ENCODE measurements at places on chromosomes 6 and 20. TPM values are rescaled to one million over a fixed set of nuclear protein-coding genes. Genes with fewer than 3 reads are reported as not detected.

Gene BMP6
- total RNA-seq = 0.17 TPM

Gene PAK5
- total RNA-seq = 0.07 TPM

Gene C20orf144
- total RNA-seq = 0.45 TPM

Gene PROKR2
- not detected for total RNA-seq

Gene TCP11
- not detected for total RNA-seq

Gene C6orf15
- total RNA-seq = not detected

Gene FBXO30
- 3.6 TPM for total RNA-seq

Gene LY6G6F
- total RNA-seq = not detected

Gene COX4I2
- total RNA-seq = not detected

Gene PTCHD4
- total RNA-seq = not detected

Gene UNC93A
- total RNA-seq = not detected

DNA sequence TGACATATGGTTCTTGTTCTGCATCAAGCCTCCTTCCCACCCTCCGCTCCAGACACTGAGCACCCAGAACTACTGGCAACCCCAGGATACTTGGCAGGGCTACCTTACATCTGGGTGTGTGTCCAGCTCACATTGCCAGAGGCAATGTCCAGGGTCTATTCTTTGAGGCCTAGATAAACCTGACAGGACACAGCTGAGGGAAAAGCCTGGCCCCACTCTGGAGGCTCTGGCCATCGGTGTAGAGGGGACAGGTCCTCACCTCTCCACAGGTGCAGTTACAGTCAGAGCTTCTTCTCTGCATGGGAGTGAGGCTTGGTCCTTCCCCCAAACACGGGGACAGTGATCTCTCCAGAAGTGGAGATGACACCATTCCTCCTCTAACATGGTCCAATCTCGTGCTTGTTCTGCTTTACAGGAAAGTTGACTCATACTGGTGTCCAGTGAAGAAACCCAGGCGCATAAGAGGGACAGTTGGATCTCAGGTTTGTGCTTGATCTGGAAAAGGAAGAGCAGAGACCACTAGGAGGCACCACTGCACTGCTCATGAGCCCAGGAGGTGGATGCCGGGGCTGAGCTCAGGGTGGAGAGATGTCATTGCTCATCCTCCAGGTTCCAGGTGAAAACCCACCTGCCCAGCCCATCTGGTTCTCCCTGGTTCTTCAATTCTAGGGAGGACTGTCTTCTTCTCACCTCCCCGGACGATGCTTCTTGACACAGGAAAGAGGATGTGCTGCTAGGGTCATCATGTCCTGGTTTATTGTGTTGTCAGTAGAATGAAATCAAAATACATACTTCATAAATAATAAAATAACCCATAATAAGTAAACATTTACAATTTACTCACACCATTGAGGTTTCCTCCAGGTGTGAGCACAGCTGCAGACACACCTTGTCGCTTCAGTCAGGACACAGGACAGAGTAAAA, 14.7 kb downstream of the HLA-F start:
- peak; percentile 82 for DNase-seq

DNA sequence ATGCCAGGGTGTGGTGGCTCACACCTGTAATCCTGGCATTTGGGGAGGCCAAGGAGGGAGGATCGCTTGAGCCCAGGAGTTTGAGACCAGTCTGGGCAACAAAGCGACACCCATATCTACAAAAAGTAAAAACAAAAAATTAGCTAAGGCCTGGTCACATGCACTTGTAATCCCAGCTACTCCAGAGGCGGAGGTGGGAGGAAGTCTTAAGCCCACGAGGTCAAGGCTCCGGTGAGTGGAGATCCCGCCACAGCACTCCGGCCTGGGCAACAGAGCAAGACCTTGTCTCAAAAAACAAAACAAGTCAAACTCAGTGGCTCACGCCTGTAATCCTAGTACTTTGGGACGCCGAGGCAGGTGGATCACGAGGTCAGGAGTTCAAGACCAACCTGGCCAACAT, 35.6 kb downstream of the SRSF3 start:
- no peak for DNase-seq

- DNase-seq = no peak
These were observed 68.5 kb upstream of the TENT5A start for GRCh38 chr6:81820980-81821379.

GRCh38 chr6:155088856-155089255, 93.7 kb downstream of the TIAM2 start:
- DNase-seq = no peak

DNA sequence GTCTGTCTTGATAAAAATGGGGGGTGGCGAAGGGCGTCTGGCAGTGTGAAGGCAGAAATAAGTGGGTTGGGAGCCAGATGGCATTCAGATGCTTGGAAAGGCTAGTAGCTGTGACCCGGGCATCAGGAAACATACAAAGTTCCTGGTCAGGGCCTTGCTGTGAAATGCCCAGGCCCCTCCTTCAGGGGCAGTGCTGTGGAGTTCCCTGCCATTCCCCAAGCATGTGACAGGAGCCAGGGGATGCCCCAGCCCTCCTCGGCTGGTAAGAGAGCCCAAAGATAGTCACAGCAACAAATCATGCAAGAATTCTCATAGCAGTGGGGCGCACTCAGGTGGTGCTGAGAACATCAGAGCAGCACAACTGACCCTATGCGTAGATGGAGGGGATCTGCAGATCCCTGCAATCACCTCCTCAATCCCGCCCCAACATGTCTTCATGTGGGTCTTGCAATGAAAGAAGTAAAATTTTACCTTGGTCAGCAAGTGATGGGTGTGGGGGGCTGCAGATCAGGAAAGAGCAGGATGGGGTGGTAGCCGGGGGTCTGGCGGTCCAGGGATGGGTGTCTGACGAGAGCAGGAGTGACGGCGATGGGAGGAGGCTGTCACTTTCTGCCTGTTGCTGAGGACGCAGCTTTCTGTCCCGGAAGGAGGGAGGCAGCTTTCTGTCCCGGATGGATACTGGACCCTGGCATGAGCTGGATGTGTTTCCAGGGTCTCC, 39.5 kb downstream of the SLC22A1 start:
- DNase-seq = no peak

DNA sequence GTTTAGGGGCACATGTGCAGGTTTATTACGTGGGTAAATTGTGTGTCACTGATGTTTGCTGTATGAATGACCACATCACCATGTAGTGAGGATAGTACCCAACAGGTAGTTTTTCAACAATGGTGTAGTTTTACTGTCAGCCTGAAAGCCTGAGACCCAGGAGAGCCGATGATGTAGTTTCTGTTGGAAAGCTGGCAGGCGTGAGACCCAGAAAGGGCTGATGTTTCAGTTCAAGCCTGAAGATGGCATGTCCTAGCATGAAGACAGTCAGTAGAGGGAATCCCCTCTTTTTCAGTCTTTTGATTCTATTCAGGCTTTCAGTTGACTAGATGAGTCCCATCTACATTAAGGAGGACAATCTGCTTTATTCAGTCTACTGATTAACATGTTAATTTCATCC, 96.7 kb downstream of the KLHL32 start:
- no peak for DNase-seq

GRCh38 chr20:43915211-43916072, 790 bp downstream of the TOX2 start:
- no peak for DNase-seq

DNA sequence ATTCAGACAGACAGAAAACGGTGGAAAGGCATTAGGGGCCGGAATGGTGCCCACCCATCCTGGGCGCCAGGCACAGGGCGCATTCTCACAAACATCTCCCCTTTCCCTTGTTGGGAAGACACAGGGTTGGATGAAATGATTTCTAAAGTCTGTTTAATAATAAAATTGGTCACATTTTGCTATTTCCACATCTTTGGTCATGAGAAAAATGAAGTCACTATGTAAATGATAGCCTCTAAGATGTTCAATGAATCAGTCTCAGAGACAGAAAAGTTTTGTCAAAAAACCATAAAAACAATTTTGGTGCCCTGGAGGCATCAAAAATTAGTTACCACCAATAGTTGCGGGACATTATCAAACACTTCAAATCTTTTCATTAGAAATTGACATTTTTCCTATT, 40.7 kb downstream of the PRR18 start:
- DNase-seq = no peak

GRCh38 chr20:60001108-60001507, 42.9 kb downstream of the CDH26 start:
- DNase-seq = no peak

DNA sequence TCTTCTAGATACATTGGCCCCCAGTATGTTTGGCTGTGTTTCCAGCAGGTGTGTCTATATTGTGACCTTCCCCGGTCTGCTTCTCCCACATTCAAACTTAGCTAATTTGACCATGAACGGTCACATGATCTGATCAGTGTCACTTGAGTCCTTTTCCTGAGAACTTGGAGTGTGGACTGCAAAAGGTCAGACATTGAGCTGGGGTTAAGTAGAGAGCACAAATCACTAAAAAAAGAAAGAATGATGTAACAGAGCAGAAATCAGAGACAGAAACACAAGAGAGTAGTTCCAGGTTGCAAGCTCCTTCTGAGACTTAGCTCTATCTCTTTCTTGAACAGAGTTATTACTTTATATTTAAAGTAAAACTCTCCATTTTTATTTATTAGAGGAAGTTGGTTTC, 733.9 kb downstream of the CBLN4 start:
- no peak for DNase-seq

- no peak for DNase-seq
These were observed 134.6 kb upstream of the SYNDIG1 start for GRCh38 chr20:24334830-24335229.

DNA sequence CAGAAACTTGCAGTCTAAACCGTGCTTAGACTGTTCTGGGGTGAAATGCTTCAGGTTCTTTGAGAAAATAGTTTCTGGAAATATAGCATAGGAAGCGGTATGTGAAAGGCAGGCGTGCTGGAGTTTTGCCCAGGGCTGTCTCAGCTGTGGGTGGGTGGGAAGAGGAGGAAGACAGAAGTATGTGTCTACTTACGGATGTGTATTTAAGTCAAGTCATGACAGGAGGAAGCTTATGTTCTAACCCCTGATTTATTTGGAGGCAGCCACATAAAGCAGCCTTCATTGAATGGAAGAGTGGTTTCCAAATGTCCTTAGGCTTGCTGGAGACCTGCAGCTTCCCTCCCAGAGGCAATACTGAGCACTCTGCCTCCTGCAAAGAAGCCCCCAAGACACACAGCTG, 345.8 kb upstream of the PRND start:
- DNase-seq = no peak

- no peak for DNase-seq
These were observed 307.5 kb downstream of the EYS start for GRCh38 chr6:65399355-65400084.

DNA sequence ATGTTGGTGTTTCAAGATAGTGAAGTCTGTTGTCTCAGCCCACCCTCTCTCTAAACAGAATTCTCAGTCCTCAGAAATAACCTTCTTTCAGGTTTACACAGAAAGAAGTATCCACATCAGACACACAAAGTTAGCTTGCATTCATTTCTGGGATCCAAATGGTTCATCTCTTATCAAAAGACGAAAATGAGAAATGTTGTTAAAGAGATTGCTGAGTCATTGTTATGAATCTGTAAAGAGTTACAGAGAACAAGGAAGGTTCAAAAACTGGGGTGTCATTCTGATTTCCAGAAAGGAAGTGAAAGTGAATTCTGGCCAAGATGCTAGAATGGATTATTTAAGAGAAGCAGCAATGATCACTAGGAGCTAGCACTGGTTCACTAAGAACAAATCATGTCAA, 90.5 kb upstream of the ATXN1 start:
- DNase-seq = no peak

GRCh38 chr20:9330151-9330550, 184.2 kb upstream of the LAMP5 start:
- peak; percentile 25 for DNase-seq

DNA sequence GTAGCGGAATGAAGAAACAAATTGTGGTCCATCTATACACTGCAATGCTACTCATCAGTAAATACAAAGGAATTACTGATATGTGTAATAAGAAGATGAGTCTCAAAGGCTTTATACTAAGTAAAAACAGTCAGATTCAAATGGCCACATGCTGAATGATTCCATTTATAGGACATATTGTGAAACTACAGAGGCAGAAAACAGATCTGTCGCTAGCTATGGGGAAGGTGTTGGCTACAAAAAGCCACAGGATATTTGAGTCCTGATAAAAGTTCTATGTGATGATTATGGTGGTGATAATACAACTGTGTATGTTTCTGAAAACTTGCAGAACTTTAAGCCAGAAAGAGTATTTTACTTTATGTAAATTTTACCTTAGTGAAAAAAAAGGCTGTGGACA, 313.2 kb downstream of the HDGFL1 start:
- DNase-seq = no peak

- no peak for DNase-seq
These were observed 64.2 kb downstream of the RPP21 start for GRCh38 chr6:30409184-30409583.

DNA sequence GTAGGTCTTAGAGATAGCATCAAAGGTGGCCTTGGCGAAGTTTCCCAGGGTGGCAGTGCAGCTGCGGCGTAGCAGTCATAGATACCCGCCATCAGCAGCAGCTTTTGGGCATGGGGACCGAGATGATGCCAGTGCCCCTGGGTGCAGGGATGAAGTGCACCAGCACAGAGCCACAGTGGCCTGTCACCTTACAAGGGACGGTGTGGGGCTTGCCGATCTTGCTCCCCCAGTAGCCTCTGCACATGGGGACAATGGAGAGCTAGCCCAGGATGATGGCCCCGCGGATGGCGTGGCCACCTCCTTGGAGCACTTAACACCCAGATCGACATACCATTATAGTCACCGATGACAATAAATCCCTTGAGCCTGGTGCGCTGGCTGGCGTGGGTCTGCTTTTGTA, 195.5 kb downstream of the ZMYND8 start:
- DNase-seq = no peak

GRCh38 chr6:90496258-90497016, 90.4 kb downstream of the MAP3K7 start:
- DNase-seq = no peak

- DNase-seq = no peak
These were observed 507.9 kb downstream of the CDH26 start for GRCh38 chr20:60465993-60466686.

All from Calu3 (cell line).